Stimulated activated CD4-positive, alpha-beta T cell treated with anti-CD3 and anti-CD28 coated beads, Interleukin-15, amount 100 ng/mL, for 48 hours (primary cell): ENCODE measurements at places on chromosomes 13 and 19.

DNA sequence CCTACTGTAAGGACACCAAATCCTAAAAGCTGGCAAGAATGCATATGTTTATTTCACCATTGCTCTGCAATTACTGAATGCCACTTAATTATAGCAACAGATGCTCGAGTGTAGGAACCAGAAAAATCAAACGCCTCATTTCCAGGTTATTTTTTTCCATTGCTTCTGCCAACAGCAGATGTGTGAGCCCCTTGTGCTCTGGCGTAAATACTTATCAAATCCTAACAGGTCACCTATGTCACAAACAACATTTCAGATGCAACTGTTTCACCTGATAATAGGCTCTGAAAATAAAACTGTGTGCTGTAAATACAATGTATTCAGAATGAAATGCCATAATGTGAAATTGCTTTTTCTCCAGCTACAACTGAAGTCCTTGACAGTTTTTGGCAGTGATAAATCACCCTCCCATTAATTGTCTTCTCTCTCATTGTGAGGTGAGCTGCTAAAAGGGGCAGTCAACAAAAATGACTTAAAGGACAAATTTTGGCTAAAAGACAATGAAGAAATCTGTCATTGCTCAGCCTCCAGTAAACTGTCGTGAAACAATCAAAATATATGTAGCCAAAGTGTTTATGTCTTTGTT is 344.0 kb downstream of the DACH1 start:
- no peak for DNase-seq

GRCh38 chr13:47680748-47681147 is 320.3 kb downstream of the SUCLA2 start:
- DNase-seq, result no peak

GRCh38 chr19:44988896-44989556 is 12.2 kb upstream of the RELB start:
- DNase-seq, result peak; percentile 39

DNA sequence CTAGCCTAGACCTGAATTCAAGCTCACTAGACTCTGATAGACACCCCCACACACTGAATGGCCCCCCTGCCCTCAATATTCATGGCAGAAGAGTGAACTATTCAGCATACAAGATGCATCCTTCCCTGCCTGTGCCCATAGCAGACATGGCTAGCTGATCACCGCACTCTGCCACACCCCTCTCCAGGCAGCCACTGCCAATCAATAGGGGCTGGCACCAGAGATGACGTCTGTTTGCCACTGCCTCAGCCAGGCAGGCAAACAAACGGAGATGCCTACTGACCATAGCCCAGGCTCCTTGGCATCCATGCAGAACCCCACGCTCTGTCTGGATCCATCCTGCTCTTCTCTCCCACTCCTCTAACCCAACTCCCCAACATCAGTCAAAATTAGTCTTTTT is 13.8 kb upstream of the NPAS1 start:
- no peak for DNase-seq
